ENCODE measurements at places on chromosomes 3 and 15.

DNA sequence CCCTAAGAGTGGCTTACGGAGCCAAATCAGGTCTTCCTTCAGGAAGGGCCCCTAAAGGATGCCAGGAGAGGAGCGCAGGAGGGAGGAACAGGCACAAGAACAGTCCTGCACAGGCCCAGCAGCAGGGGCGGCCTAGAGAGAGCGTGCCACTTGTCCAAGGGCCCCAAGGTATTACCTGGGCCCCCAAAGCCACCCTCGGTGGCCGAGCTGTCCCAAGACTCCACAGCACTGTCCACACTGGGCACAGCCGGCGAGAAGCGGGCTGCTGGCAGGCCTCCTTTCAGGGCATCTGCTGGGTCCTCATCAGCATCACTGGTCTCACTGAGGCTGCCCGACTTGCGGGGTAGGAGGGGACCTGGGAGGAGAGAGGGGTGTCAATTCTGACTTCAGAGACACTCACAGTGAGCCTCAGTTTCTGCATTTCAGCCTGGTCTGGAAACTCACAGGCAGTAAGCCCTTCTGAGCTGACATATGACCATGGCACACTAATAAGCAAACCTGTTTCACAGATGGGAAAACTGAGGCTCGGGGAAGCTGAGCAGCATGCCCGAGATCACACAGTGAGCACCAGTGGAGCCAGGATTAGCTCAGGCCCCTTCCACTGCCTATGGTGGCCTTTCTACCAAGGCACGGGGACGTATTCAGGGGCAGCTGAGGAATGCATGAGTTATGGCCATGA is 33.4 kb downstream of the GRIP2 start:
- no peak for DNase-seq

- no peak for DNase-seq
These were observed 13.8 kb downstream of the CORO2B start for GRCh38 chr15:68592544-68592943.

DNA sequence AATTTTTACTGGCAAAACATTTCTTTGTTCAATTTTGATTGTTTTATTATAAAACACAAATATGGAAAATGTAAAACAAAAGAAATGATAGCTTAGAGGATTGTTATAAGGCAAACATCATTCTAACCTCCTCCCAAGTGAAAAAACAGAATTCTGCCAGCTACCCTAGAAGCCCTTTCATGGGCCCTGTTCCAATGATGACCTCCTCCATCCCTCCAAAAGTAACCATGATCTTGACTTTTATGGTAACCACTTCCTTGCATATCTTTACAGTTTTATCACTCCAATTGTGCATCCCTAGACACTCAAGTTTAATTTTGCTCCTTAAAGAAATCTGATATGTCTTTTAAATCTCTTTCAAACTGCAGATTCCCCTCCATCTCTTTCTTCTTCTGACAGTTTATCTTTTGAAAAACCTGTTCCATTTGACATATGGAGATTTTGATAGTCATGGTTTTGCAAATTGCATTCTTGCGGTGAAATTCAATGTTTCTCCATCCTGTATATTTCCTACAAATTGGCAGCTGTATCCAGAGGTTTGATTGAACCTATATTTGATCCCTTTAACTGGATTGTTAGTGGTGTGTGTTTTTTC is 27.0 kb upstream of the TNFAIP8L3 start:
- no peak for DNase-seq

- no peak for DNase-seq
These were observed 270.8 kb downstream of the UACA start for GRCh38 chr15:70492240-70493177.

DNA sequence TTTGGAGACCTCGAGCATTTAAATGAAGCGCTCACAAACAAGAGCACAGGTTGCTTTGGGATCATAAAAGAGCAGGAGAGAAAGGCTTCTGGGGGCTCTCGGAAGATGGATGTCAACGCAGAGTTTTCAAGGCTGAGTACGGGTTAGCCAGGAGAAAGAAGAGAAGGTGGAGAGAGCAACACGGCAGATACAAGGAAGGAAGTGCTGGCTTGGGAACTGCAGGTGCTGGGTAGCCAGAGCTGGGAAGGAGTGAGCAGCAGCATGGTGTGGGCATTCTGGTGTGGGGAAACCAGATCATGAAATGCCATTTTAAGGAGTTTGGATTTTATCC is 580 bp upstream of the RUBCN start:
- DNase-seq, result peak; percentile 16

DNA sequence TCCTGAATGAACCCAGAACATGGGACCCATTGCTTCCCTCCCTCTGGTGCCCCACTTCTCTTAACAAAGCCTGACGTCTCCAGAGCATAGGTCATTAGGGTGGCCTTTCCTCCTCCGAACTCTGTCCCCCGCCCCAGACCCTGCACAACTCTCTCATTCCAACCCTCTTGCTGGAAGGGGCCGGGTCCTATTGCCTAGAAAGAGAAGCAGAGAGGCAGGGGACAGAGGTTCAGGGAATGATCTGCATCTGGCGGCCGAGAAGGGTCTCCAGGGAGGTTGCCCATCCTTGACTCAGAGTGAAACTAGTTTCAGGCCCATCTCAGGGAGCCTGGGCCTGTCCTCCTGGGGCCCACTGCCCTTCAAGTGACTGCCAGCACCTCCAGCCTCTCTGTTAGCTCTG is 79.0 kb downstream of the LINGO1 start:
- DNase-seq, result no peak

DNA sequence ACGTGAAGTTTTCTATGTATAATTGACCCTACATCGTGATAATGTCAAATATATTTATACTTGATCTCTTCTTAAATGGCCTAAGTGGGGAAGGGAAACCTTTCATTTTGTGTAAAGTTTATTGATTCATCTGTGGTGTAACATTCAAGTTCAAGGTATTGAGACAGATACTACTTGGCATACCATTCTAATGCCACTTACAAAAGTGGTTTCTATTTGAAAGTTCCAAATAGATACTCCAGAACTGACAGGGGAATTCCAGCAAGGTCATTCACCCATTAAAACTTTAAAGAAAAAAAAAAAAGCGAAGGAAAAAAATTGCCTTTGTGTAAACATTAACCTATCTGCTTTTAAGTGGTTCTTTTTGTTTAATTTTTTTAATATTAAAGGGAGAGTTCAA is 45.3 kb upstream of the MAP3K13 start:
- no peak for DNase-seq

DNA sequence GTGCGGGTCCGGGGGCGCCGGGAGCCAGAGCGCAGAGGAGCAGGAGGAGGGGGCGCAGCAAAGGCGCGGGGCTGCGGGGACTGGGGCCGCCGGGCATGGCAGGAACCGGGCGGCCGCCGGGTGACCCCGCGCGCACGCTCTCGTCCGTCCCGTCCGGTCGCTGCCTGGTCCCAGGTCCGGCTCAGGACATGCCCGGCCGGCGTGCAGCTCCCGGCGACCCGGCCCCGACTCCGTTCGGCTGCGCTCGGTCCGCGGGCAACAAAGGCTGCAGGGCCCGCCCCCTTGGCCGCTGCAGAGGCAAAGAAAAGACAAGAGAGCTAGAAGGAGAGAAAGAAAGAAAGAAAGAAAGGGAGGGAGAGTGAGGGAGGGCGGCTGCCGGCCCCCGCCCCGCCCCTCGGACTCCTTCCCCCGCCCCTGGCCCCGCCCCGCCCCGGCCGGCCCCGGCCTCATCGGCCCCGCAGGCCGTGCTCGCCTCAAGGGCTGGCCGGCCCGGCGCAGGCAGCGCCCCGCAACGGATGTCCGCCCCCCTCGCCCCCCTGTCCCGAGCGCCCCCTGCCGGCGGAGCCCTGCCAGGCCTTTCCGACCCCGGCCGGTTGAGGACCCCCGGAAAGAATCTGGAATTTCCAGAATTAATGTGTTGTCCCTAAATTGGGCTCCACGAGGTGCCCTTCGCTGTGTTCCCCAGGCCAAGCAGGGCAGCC is at the start of gene ADAMTS7:
Gene ADAMTS7, minus strand, starts transcription at position 341 of the 701 bp plus-strand sequence. Its CDS starts 244 bp downstream, at position 97.
- peak; percentile 96 for DNase-seq

GRCh38 chr15:73321496-73322450 is 47.0 kb downstream of the HCN4 start:
- no peak for DNase-seq

Measured in HAP-1 (cell line).